ENCODE measurements at places on chromosomes 4 and X. TPM values are rescaled to one million over a fixed set of nuclear protein-coding genes. Genes with fewer than 3 reads are reported as not detected.

Gene ASMT
- total RNA-seq = not detected

Gene RAB9B
- total RNA-seq = 3.2 TPM

Gene PNCK
- total RNA-seq = 1.2 TPM

Gene OTUD6A
- under 0.01 TPM for total RNA-seq

Gene SYN1
- total RNA-seq = 0.25 TPM

Gene FRAS1
- 1.3 TPM for total RNA-seq

Gene POLR2B
- total RNA-seq = 140 TPM

Gene TRIM60
- total RNA-seq = not detected

Gene EDNRA
- 3.5 TPM for total RNA-seq

Gene LGI2
- 0.12 TPM for total RNA-seq

Gene XAGE1A
- total RNA-seq = not detected

Gene LNX1
- total RNA-seq = 0.11 TPM

Gene CT55
- total RNA-seq = not detected

Gene ARHGAP36
- not detected for total RNA-seq

Gene SMIM10
- 5.9 TPM for total RNA-seq

Gene NAA10
- 76.7 TPM for total RNA-seq

Gene KDR
- 0.75 TPM for total RNA-seq

Gene PDHA2
- not detected for total RNA-seq

Gene HMGB3
- 28.4 TPM for total RNA-seq

Gene SLITRK4
- total RNA-seq = 0.50 TPM

Gene MEPE
- total RNA-seq = not detected

Gene HTN3
- total RNA-seq = not detected

Gene MSX1
- 18.1 TPM for total RNA-seq

Gene UCHL1
- total RNA-seq = 680 TPM

Gene NPY2R
- not detected for total RNA-seq

Gene SLC38A5
- total RNA-seq = 60.2 TPM

Gene NEIL3
- total RNA-seq = 14.6 TPM

Gene GPR143
- total RNA-seq = not detected

Gene SPANXC
- not detected for total RNA-seq

Gene STS
- total RNA-seq = 3.2 TPM

Gene EDA
- total RNA-seq = 1.1 TPM

Gene PPP1R2C
- total RNA-seq = not detected

Gene PNMA6A
- total RNA-seq = 3.5 TPM

Gene FGF13
- 1.7 TPM for total RNA-seq

Gene CD99
- 82.6 TPM for total RNA-seq

Gene ZDHHC15
- total RNA-seq = 0.11 TPM

Gene PABPC5
- total RNA-seq = 2.5 TPM

Gene GNRHR
- not detected for total RNA-seq

Gene DDX60
- total RNA-seq = 26.1 TPM

Gene TRAPPC11
- total RNA-seq = 68.2 TPM

Gene SLC49A3
- total RNA-seq = 1.00 TPM

Gene CA5B
- total RNA-seq = 9.8 TPM

Gene CXCL5
- 0.25 TPM for total RNA-seq
